Activated naive CD4-positive, alpha-beta T cell (primary cell): ENCODE measurements at places on chromosomes 5 and 9.

GRCh38 chr9:125497478-125497877 is 209.5 kb downstream of the MAPKAP1 start:
- DNase-seq: no peak

GRCh38 chr9:96420468-96421219 is 2.5 kb upstream of the ZNF367 start:
- DNase-seq: no peak

GRCh38 chr5:76477571-76477970 is 74.5 kb downstream of the IQGAP2 start:
- no peak for DNase-seq

DNA sequence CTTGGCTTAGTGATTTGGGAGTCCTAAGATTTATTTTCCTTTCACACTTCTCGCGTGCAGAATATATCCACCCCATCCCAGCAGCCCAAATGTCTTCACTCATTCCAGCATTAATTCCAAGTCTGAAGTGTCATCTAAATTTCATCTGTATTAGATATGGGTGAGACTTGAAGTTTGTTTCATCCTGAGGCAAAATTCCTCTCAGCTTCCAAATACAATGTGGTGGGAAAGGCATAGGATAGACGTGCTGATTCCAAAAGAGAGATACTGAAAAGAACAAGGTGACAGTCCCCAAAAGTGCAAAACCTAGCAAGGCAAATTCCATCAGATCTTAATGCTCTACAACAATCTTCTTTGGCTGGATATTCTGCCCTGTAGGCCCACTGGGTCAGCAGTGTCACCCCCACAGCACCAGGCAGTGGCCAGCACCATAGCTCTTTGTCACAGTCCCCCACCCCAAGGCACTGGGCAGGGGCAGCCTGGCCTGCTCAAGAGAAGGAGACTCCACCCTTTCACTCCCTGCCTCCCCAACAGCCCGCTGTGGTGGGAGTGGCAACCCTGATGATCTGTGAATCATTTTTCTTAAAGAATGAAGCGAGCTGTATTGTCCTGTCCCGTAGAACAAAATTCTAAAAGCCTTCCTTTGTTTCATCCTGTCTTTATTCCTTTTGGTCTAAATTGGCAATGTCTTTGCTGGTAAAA is 2.7 kb upstream of the ADAM19 start:
- no peak for DNase-seq

- DNase-seq: no peak
These were observed 703.4 kb upstream of the GRAMD2B start for GRCh38 chr5:125719681-125720347.

DNA sequence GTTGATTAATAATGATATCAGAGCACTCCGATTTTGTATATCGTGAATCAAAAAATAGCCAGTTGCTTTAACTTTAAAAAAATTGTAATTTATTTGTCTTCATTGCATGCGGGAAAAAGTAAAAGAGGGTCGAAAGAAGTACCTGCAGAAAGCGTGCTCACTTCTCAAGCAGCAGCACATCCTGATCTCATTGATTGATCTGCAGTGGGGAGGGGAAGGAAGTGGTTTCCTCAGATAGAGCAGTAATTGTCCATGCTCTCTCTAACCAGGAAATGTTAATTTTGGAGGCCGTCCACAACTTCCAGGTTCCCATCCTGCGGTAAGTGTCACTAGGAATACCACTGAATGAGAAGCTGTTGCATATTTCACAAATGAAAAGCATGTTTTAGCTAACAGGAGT is 63.2 kb downstream of the SYK start:
- DNase-seq: no peak

- no peak for DNase-seq
These were observed 143.8 kb downstream of the PAPPA start for GRCh38 chr9:116297346-116297745.

DNA sequence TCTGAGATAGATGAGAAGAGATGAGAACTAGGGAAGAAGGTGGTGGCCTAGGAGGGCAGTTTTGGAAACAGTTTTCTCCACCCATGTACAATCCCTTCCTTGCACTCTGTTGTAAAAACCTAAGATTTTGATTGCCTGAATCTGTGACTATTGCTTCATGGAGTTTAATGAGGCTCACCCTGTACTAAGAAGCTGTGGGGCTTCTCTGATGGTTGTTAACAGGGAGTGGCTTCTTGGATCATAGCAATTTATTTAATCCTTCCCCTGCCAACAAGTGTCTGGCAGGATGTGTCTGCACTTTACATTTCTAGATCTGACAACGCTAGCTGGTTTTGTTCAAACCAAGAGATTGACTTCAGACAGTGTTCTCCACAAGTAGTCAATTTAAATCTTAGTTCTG is 74.7 kb upstream of the C5orf46 start:
- DNase-seq: no peak

- no peak for DNase-seq
These were observed 3.0 kb downstream of the MXD3 start for GRCh38 chr5:177308740-177309139.

DNA sequence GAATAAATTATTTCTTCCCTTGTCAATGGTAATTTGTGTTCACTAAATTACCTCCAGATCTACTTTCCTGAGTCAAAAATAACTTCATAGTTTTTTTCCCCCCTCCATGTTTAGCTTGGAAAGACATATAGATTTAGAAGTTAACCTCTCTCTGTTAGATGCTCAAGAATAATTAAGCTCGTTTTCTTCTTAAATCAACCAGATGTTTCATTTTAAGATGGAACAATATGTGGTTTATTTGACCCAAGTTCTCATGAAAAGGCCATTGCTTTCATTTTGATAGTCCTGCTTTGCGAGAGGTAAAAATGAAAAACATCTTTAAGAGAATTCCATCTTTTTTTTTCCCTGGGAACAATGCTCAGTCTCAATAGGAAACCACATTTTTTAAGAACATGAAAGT is 27.7 kb upstream of the GAS1 start:
- DNase-seq: no peak

- DNase-seq: no peak
These were observed 46.2 kb downstream of the RNF145 start for GRCh38 chr5:159163027-159163700.

DNA sequence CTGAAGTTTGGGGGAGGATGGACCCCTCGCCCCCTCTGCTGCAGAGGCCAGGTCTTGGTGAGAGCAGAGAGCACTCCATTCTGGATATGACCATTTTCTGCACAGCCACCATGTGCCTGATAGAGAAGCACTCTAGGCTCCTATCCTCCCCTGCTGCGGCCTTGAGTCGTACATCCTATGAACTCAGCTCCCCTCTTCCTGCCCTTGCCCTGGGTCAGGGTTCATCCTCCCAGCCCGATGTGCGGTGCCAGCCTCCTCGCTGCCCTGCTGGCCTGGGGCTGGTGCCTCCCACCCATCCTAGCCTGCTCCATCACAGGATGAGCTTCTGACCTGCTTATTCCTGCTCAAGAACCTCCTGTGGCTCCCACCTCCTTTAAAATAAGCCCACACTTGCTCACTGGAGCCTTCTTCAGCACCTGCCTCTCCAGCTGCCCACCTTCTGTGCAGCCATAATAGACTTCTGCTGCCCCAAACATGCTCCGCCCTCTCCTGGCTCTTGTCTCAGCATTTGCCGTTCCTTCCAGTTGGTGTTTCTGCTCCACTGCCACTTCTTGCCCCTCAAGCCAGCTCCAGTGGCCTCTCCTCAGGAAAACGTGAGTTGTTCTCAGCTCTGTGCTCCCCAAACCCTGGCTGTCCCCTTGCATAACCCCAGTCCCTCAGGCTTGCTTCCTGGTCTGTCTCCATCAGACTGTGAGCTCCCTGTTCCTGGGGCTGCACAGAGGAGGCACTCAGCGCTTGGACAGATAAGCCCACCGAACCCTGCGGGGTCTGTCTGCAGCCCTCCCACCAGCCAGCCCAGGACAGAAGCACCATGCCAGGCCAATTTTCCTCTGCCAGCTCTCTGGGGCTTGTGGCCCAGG is 22.3 kb upstream of the TTLL11 start:
- DNase-seq: no peak

- DNase-seq: no peak
These were observed 500.0 kb downstream of the DIRAS2 start for GRCh38 chr9:90142580-90142979.
